ENCODE measurements at places on chromosomes 5 and 9. TPM values are rescaled to one million over a fixed set of nuclear protein-coding genes. Genes with fewer than 3 reads are reported as not detected.

GRCh38 chr5:76960004-76960625, 7.3 kb downstream of the CRHBP start:
- DNase-seq = no peak

GRCh38 chr5:66171349-66172344, 27.5 kb downstream of the SREK1 start:
- peak; percentile 73 for DNase-seq

The CCDC192 gene
- not detected for total RNA-seq

GRCh38 chr5:137566118-137566541, 67.0 kb upstream of the SPOCK1 start:
- DNase-seq = no peak

DNA sequence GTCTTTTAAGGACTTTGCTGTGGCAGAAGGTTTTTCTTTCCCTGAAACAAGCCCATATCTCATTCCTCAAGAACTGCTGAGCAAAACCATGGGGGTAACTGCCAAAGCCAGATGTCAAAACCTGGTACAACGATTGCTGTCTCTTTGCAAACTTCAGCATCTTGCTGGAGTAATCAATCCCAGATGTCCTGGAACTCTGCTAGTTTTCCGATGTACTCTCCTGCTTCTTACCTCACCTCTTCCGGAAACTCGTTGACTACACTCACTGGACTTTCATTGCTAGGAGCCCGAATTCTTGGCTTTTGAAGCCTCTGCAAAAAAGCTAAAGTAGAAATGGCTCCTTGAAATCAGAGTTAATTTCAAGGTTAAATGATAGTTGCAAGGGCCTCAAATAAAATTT, 23.3 kb downstream of the RAD1 start:
- no peak for DNase-seq

- DNase-seq = peak; percentile 53
These were observed 547 bp downstream of the CLTA start for GRCh38 chr9:36191290-36191645.

- no peak for DNase-seq
These were observed 4.7 kb upstream of the LCN2 start for GRCh38 chr9:128144239-128145181.

The SUSD3 gene
- not detected for total RNA-seq

DNA sequence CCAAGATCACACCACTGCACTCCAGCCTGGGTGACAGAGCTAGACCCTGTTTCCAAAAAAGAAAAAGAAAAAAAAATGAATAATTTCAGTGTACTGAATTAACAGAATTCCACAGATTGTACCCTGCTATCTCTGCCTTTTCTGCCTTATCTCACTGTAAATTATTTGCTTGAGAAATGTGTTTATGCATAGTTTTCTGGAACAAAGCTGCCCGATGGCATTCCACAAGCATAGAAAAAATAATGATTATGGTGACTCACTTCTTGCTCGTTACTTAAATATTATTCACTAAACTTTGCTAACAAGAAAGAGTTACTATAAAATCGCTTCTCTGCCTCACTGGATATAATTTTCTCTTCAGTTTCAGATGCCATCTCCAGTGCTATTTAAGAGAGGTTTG, 88.7 kb upstream of the FAM169A start:
- DNase-seq = peak; percentile 12

The OBP2A gene
- total RNA-seq = not detected

- no peak for DNase-seq
These were observed 82.4 kb downstream of the COL27A1 start for GRCh38 chr9:114237781-114238180.

The KLHL9 gene
- 45.3 TPM for total RNA-seq

The TEK gene
- 119 TPM for total RNA-seq

- no peak for DNase-seq
These were observed 62.2 kb downstream of the INIP start for GRCh38 chr9:112655668-112656067.

- peak; percentile 48 for DNase-seq
These were observed 1.1 kb downstream of the NFIB start for GRCh38 chr9:14312719-14313377.

DNA sequence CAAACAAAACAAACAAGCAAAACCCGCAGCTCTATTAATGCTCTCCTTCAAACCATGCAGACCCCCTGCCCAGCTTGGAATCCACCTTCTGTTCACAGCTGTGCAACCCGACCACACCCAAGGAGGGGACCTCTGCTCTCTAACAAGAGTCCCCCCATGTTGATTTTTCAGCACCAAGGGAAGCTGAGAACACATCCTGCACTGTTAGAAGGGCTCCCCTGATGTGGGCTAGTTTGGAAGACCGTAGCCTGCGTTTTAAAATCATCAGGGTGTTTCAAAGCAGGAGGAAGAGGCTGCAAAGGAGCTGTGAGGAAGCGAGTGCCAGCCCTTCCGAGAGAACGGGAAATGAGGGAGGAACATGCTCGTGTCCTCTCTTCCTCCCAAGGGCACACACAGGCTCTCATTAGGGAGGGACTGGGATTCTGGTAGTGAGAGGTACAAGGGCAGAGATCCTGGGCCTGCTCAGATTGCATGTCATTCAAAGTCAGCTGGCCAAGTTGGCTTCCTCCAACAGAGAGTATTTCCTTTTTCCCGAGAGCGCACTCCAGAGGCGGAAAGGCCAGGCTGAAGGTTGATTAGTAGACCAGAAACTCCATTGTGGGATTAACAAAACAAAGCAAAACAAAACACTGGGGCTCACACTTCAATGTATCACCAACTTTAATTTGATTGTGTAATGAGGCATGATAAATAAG, 185.9 kb downstream of the SEMA6A start:
- peak; percentile 89 for DNase-seq

GRCh38 chr5:126138281-126138931, 284.8 kb upstream of the GRAMD2B start:
- no peak for DNase-seq

DNA sequence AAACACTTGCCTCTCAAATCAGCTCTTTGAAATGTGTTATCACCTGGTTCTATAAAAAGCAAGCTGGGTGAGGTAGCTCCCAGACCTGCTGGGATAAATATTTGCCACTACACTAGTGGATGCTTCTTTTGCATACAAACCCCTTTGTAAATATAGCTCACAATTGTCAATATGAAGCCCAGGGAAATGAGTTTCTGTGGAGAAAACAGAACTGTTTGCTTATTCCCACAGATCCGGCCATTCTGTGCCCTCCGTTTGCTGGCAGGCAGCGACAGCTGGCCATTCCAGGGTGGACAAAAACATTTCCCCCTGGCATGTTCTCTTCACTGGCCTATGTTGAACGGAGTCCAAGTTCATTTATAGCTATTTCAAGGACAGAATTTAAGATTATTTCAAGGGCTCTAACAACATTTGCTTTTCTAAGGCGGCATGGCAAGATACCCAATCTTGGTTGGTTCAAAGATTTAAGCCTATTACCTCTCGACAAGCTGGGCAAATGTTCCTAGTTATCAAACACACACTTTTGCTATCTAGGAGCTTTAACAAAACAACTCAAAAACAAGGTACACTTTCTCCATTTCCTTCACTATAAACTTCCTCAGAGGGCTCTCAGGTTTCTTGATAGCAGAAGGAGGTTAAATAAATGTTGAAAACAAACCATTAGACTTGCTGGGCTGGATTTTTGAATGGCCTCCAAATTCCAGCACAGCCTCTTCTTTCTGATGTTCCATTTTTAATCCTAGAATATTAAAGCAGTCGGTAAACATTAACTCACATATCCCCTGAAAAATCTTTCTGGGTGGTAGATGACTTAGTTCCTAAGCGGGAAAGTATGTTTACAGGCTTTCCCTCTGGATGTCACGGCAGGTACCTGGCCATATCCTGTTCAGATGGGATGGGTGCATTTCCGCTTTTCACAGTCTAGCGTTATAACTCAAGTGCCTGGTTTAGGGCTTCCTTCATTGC, 332.3 kb downstream of the PLK2 start:
- DNase-seq = peak; percentile 60

The CATSPER3 gene
- total RNA-seq = not detected

- DNase-seq = no peak
These were observed 32.3 kb downstream of the SERINC5 start for GRCh38 chr5:80223561-80223960.

DNA sequence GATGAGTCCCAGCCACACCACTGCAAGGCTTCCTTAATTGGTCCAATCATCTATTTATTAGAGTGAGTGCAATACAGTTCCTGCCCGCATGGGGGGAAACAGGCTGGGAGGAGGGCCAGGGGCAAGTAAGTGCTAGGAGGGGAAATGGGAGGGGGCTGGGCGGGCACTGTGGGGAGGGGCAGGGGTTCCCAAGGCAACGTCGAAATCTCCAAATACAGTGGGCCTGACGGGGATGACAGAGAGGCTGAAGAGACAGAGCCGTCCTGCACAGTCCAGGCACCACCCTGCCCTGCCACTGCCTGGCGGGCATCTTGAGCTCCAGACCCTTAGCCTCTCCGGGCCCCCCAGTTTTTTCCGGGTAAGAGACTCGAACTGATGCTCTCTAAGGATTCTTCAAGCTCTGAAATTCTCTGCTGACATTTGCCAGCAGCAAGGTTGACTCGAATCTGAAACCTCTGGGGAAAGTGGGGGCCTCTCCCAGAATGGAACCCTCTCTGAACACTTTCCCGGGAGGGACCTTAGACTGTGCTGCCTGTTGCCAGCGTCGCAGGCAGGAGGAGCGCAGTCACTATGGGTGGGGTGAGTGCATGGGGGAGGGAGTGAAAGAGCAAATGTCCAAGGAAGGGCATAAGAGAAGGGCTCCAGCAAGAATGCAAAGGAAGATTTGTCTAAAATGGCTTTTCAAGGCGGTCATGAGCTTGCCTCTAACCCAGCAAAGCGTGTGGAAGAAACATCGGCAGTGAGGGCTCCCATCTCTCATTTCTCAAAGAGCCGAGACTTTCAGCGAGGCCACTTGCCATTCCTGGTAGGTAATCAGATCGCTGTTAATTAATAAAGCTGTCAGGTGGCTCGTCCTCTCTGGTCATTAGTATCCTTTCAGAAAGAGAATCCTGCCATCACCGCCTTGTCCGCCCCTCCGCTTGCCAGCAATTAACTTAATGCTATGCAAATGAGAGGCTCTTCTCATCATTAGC, 99.0 kb downstream of the GTF3C4 start:
- DNase-seq = peak; percentile 61

DNA sequence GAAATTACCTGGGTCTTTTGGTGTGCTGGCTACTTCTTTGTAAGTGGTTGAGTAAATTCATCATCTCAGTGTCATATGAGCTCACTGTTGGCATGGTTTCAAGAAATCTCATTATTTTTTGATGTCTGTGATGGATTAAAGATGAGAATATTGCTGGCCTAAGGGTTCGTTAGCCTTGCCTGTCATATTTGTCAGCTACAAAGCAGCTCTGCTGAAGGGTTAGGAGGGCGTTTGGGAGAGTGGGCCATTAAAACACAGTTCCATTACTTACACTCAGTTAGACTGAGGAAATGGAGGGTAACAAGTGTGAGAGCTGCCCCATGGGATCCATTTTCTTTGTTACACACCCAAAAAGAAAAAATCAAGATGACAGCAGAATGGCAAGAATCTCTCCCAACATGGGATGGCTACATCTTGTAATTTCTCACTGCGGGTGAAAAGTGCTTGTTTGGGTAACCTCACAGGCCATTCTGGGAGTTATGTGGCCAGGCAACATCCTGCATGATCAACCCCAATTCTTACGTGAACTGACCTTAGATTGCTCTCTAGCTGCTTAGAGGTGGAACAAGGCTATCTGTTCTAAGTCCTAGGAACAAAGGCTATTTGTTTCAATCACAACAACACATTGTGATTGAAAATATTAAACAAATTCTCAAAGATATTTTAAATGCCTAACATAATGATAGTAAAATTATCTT, 609.5 kb upstream of the RGMB start:
- no peak for DNase-seq

The NEUROG1 gene
- not detected for total RNA-seq

DNA sequence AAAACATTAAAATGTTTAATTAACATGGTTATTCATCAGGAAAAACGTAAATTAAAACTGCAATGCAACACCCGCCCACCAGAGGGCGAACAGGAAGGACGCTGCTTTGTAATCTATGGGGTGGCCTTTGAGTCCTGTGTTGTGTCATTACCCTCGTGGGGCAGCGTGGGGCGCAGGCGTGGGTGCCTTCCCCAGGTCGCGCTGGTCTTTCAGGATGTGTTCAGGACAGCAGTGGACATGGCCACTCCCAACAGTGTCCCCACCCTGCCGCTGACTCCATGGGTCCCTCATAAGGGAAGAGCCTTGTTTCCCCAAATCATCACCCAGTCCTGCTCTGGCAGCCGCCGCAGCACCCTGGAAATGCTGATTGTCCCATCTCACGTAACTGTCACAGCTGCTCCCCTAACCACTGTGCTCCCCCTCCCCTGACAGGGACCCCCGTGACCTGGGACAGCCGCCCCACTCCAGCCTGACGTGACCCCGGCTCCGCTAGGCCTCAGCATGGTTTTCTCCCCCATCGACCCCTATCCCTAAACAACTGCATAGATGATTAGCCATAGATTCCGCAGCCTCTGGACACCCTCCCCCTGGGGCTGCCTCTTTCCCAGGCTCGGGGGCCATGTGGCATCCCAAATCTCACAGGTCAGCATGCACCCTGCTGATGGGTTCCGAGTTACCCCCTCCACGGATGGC, 36.4 kb downstream of the GLT6D1 start:
- peak; percentile 70 for DNase-seq

- no peak for DNase-seq
These were observed 139.1 kb upstream of the ZNF608 start for GRCh38 chr5:124885490-124885889.

The FBXL7 gene
- 23.1 TPM for total RNA-seq

GRCh38 chr9:76267284-76267652, 127.0 kb downstream of the RFK start:
- DNase-seq = no peak

DNA sequence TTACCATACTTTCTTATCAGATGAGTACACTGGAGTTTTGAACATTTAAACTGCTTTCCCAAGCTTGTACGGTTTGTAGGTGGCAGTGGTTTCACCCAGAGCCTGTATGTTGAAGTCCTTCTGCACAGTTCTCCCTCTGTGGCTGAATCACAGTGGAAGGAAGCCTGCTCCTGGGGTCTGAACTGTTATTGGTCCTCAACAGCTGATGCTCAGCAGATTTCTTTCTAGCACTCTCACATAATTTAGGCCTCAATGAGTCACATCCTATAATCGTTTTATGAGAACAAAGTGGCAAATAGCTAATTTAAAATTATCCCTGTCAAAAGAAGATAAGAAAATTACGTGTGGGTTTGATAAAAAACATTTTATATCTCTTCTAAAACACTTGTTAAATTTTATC, 229.7 kb downstream of the TLE4 start:
- DNase-seq = peak; percentile 19

GRCh38 chr5:150625164-150625535, 15.3 kb upstream of the SYNPO start:
- DNase-seq = no peak

- peak; percentile 18 for DNase-seq
These were observed 42.3 kb upstream of the JMY start for GRCh38 chr5:79193643-79194042.

Data from dermis blood vessel endothelial cell (primary cell).